ENCODE measurements at places on chromosomes 13 and 19. TPM values are rescaled to one million over a fixed set of nuclear protein-coding genes. Genes with fewer than 3 reads are reported as not detected.

Gene ZNF665
- 9.0 TPM for polyA plus RNA-seq

Gene RDH8
- polyA plus RNA-seq: not detected

Gene MCF2L
- 22.3 TPM for polyA plus RNA-seq

Gene PRR19
- polyA plus RNA-seq: 1.6 TPM

Gene PALM3
- 25.8 TPM for polyA plus RNA-seq

Gene RASAL3
- 1.0 TPM for polyA plus RNA-seq

Gene CEACAM21
- 1.6 TPM for polyA plus RNA-seq

Gene GZMM
- polyA plus RNA-seq: not detected

Gene PGLYRP2
- not detected for polyA plus RNA-seq

Gene SIGLEC14
- not detected for polyA plus RNA-seq

Gene NLRP11
- 0.15 TPM for polyA plus RNA-seq

Gene TDRD3
- 42.0 TPM for polyA plus RNA-seq

Gene RASL11A
- 36.8 TPM for polyA plus RNA-seq

Gene TSKS
- polyA plus RNA-seq: not detected

Gene SBK3
- polyA plus RNA-seq: not detected

Gene KLK2
- polyA plus RNA-seq: 0.18 TPM

Gene DLL3
- polyA plus RNA-seq: 0.55 TPM

Data from right renal cortex interstitium (tissue), 3 donors.